Natural killer cell treated with Interleukin-12 subunit alpha and Interleukin-12 subunit beta and Interleukin-15 and Interleukin-18, amount 100 ng/mL, for 72 hours (primary cell): ENCODE measurements at places on chromosomes 1 and 21. TPM values are rescaled to one million over a fixed set of nuclear protein-coding genes. Genes with fewer than 3 reads are reported as not detected.

Gene GALNT2
- total RNA-seq, result 37.7 TPM

Gene CASP9
- 18.0 TPM for total RNA-seq

Gene IKBKE
- total RNA-seq, result 53.3 TPM

Gene PGLYRP3
- total RNA-seq, result not detected

Gene SEMA4A
- 16.6 TPM for total RNA-seq

Gene HSD3B2
- total RNA-seq, result not detected

Gene KRTAP10-12
- total RNA-seq, result not detected

Gene SIPA1L2
- 2.4 TPM for total RNA-seq

Gene FAAP20
- total RNA-seq, result 61.8 TPM

Gene SMPDL3B
- total RNA-seq, result 0.95 TPM

Gene FAF1
- 84.9 TPM for total RNA-seq

Gene FAM151A
- total RNA-seq, result not detected

Gene KANK4
- not detected for total RNA-seq

Gene OR2M3
- not detected for total RNA-seq

Gene TACSTD2
- total RNA-seq, result not detected

Gene RGS8
- total RNA-seq, result not detected

Gene OR10J1
- total RNA-seq, result not detected

Gene OR2T29
- not detected for total RNA-seq

Gene NTRK1
- 8.1 TPM for total RNA-seq

Gene DENND2C
- 1.2 TPM for total RNA-seq

Gene CFAP107
- total RNA-seq, result not detected

Gene RNF186
- total RNA-seq, result not detected

Gene RIMKLA
- 0.98 TPM for total RNA-seq

Gene NHLH1
- 2.0 TPM for total RNA-seq

Gene CCNL2
- 196 TPM for total RNA-seq

Gene CFHR1
- not detected for total RNA-seq

Gene C1QA
- total RNA-seq, result not detected

Gene MYOG
- not detected for total RNA-seq

Gene BRDT
- not detected for total RNA-seq

Gene SLC30A7
- 54.6 TPM for total RNA-seq

Gene GBP6
- 0.19 TPM for total RNA-seq

Gene P3H1
- total RNA-seq, result 35.7 TPM

Gene GPR52
- total RNA-seq, result 15.3 TPM

Gene CFAP74
- not detected for total RNA-seq

Gene HTR1D
- total RNA-seq, result not detected

Gene TRIM46
- 3.6 TPM for total RNA-seq

Gene GABRD
- total RNA-seq, result not detected

Gene KCNT2
- not detected for total RNA-seq

Gene LORICRIN
- total RNA-seq, result not detected

Gene AIDA
- 30.5 TPM for total RNA-seq

Gene CCDC185
- total RNA-seq, result not detected

Gene ALX3
- total RNA-seq, result not detected

Gene HFM1
- 0.29 TPM for total RNA-seq

Gene CHODL
- not detected for total RNA-seq

Gene UMODL1
- total RNA-seq, result not detected

Gene MTARC1
- total RNA-seq, result 0.17 TPM

Gene SPRR2D
- not detected for total RNA-seq

Gene UCHL5
- total RNA-seq, result 67.9 TPM

Gene IL20
- not detected for total RNA-seq

Gene FAM72A
- total RNA-seq, result 21.0 TPM

Gene TNNT2
- total RNA-seq, result not detected

Gene PRMT6
- 18.0 TPM for total RNA-seq

Gene TMEM201
- 16.5 TPM for total RNA-seq

Gene SPRR2G
- not detected for total RNA-seq

Gene E2F2
- total RNA-seq, result 15.5 TPM

Gene ZNF648
- total RNA-seq, result not detected

Gene GNAT2
- 0.64 TPM for total RNA-seq

Gene CLEC20A
- not detected for total RNA-seq
